ENCODE measurements at places on chromosomes 13 and 19. TPM values are rescaled to one million over a fixed set of nuclear protein-coding genes. Genes with fewer than 3 reads are reported as not detected.

DNA sequence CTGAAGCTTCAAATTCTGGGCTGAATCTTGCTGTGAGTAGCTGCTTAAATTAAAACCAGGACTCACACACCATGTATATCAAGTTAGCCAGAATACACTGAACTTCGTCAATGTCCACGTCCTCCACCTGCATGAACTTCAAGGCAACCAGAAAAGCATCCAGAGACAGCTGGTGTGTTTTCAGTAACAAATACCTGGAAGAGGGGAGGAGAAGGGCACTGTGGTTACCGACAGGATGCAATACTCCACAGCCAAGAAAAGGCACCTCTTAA is 20.4 kb downstream of the PROZ start:
- H3K27ac ChIP-seq: no peak overlapping the region
- H3K4me1 ChIP-seq: peaks cover 2% of the 10 kb centered on the region
- H3K4me3 ChIP-seq: no peak overlapping the region

DNA sequence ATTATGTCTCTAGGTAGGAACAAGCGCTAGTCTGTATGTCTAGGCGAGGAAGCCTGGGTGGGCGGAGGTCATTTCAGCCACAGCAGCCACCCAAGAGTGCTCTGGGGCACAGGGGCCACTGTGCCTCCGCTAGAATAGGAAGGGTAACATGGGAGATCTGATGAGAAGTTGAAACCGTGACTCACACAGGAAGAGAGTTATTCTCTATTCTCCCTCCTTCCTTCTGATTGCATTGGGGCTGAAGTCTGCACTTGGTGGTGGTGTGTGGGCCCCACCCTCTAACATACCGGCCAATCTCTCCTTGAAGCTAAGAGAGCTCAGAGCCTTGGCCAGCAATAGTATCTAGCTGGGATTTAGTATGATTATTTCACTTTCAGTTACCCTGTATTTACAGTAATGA is 20.3 kb upstream of the GGACT start:
- peaks cover 5% of the 10 kb centered on the region for H3K36me3 ChIP-seq
- no peaks in the 10 kb centered on the region for H3K27me3 ChIP-seq
- H3K27ac ChIP-seq: no peak overlapping the region
- no peak for DNase-seq
- no peak overlapping the region for H3K4me3 ChIP-seq

Gene ZFP82
- 16.1 TPM for total RNA-seq

- H3K36me3 ChIP-seq: no peaks in the 10 kb centered on the region
- H3K4me3 ChIP-seq: no peak overlapping the region
- DNase-seq: no peak
- peak overlapping the region; percentile 80 for H3K27ac ChIP-seq
- no peaks in the 10 kb centered on the region for H3K27me3 ChIP-seq
- H3K4me1 ChIP-seq: peaks cover 31% of the 10 kb centered on the region
Observed at GRCh38 chr19:38022791-38023670, 116.0 kb downstream of the SIPA1L3 start.

DNA sequence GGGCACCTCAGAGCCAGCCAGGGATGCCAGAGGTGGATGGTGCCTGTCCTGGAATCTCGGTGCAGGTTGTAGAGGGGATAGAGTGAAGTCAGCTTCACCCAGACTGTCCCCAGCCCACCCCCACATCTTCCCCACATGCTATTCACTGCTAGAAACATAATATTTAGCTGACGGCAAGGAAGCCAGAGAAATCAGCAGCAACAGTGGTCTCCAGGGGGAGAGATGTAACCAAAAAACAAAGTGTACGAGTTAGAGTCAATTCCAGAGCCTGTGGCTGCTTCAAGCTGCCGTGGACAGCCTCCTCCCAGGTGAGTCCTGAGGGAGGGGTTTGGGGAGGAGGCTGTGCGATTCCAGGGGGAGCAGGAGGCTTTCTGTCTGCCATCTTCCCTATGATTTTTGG is 97.6 kb downstream of the ZNF536 start:
- no peak overlapping the region for H3K4me3 ChIP-seq
- H3K36me3 ChIP-seq: peaks cover 14% of the 10 kb centered on the region
- H3K27ac ChIP-seq: no peak overlapping the region
- no peak for DNase-seq

DNA sequence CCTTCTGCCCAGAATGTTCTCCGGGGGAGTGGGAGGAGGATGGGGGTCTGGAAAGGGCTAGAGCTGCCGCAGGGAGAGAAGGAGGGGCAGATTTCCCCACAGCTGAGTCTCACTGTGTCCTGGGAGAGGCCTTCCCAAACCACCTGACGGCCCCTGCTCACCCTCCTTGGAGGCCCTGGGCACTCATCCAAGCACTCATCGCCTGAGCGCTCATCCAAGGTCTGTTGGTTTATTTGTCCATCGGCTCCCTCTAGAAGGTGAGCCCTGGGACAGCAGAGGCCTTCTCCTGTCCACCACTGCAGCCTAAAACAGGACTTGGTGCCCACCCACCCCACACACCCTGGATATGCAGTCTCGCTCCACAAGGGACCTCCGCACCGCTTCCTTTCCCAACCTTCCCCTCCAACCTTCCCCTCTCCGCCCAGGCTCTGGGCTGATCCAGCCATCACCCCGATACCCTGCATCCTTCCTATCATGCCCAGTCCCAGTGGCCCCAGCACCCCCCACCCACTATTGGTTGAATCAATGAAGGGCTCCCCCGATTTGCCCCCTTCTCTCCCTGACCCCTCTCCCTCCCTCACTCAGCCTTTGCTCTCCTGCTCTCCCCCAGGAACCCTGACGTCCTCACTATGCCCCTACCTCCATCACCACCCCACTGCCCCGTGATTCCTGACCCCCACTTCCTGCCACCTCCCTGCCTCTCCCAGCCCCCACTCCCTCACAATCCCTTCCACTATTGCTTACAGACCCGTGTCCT is 1.7 kb downstream of the UBXN6 start:
- H3K4me3 ChIP-seq: peak overlapping the region; percentile 99
- DNase-seq: peak; percentile 57
- no peaks in the 10 kb centered on the region for H3K36me3 ChIP-seq
- peak overlapping the region; percentile 91 for H3K27ac ChIP-seq
- peaks cover 14% of the 10 kb centered on the region for H3K27me3 ChIP-seq

Gene PTGER1
- 2.0 TPM for total RNA-seq

GRCh38 chr19:23095418-23095817 is 21.4 kb upstream of the ZNF730 start:
- DNase-seq: no peak
- peaks cover 44% of the 10 kb centered on the region for H3K36me3 ChIP-seq
- peaks cover 5% of the 10 kb centered on the region for H3K27me3 ChIP-seq
- no peak overlapping the region for H3K27ac ChIP-seq

GRCh38 chr19:6233827-6234511 is 45.8 kb downstream of the MLLT1 start:
- H3K27ac ChIP-seq: peak overlapping the region; percentile 64
- peaks cover 23% of the 10 kb centered on the region for H3K27me3 ChIP-seq
- peaks cover 5% of the 10 kb centered on the region for H3K36me3 ChIP-seq
- peak overlapping the region; percentile 49 for H3K4me3 ChIP-seq

Gene PRR36
- 37.4 TPM for total RNA-seq

- H3K27ac ChIP-seq: no peak overlapping the region
- H3K27me3 ChIP-seq: peaks cover 3% of the 10 kb centered on the region
- H3K4me1 ChIP-seq: peaks cover 5% of the 10 kb centered on the region
- no peak overlapping the region for H3K4me3 ChIP-seq
- no peak for DNase-seq
Observed at GRCh38 chr13:101036546-101036945, 362.0 kb upstream of the TMTC4 start.

GRCh38 chr19:34979819-34980640 is 16.0 kb upstream of the ZNF792 start:
- no peaks in the 10 kb centered on the region for H3K4me1 ChIP-seq
- no peak overlapping the region for H3K27ac ChIP-seq
- H3K27me3 ChIP-seq: peaks cover 2% of the 10 kb centered on the region
- H3K36me3 ChIP-seq: no peaks in the 10 kb centered on the region
- no peak overlapping the region for H3K4me3 ChIP-seq

GRCh38 chr19:10749435-10750384 is 31.8 kb downstream of the DNM2 start:
- no peak for DNase-seq
- H3K27me3 ChIP-seq: peaks cover 9% of the 10 kb centered on the region
- peaks cover 5% of the 10 kb centered on the region for H3K4me1 ChIP-seq
- no peak overlapping the region for H3K27ac ChIP-seq
- no peak overlapping the region for H3K4me3 ChIP-seq
- H3K36me3 ChIP-seq: no peaks in the 10 kb centered on the region

- H3K36me3 ChIP-seq: no peaks in the 10 kb centered on the region
- H3K27ac ChIP-seq: no peak overlapping the region
- H3K4me3 ChIP-seq: no peak overlapping the region
- no peaks in the 10 kb centered on the region for H3K27me3 ChIP-seq
- no peaks in the 10 kb centered on the region for H3K4me1 ChIP-seq
- DNase-seq: no peak
Observed at GRCh38 chr13:91313581-91313980, 33.9 kb upstream of the MIR17HG start.

DNA sequence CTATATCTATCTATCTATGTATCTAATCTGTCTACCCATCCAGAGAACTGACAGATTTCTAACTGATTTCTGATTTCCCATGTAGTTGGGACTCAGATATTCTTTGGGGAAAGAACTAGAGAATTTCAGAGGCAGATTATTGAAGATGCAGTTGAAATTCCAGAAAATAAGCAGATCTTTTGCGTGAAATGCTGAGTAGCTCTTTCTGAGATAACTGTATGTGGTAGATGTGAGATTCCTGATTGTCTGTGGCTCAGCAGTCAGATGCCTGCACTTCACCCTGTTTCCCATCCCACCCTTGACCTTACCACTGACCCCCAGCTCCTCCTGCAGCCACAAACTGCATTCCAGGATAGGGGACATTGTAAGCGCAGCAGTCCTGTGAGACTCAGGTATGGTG is 61.5 kb downstream of the DGKH start:
- H3K36me3 ChIP-seq: no peaks in the 10 kb centered on the region
- no peak overlapping the region for H3K27ac ChIP-seq
- H3K4me1 ChIP-seq: peaks cover 20% of the 10 kb centered on the region
- H3K4me3 ChIP-seq: no peak overlapping the region
- peaks cover 5% of the 10 kb centered on the region for H3K27me3 ChIP-seq

DNA sequence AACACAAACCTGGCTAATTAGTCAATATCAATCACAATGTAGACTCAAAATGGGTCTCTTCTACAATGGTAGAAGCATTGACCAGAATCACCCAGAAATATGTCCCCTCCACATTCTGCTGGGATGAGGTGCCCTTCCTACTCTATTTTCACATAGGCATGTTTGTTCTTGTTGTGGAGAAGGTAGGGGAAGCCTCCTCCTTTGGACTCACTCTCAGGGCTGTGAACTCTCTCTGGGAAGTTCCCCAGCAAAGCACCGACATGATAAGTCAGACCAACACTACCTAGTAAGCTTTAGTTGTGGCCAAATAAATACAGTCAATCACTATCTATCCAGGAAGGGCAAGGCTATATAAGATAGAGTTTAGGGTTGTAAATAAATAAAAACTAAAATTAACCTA is 194.5 kb upstream of the UBL3 start:
- H3K27ac ChIP-seq: no peak overlapping the region
- DNase-seq: no peak
- H3K4me3 ChIP-seq: no peak overlapping the region

Gene TTC9B
- total RNA-seq: 19.5 TPM

- peaks cover 3% of the 10 kb centered on the region for H3K36me3 ChIP-seq
- H3K4me1 ChIP-seq: no peaks in the 10 kb centered on the region
- no peak overlapping the region for H3K4me3 ChIP-seq
- no peak for DNase-seq
- H3K27ac ChIP-seq: no peak overlapping the region
Observed at GRCh38 chr19:54095136-54095858, 5.3 kb downstream of the OSCAR start.

GRCh38 chr19:30068528-30069395 is 126.7 kb downstream of the URI1 start:
- no peaks in the 10 kb centered on the region for H3K4me1 ChIP-seq
- H3K27me3 ChIP-seq: peaks cover 5% of the 10 kb centered on the region
- peak; percentile 8 for DNase-seq
- H3K4me3 ChIP-seq: no peak overlapping the region

DNA sequence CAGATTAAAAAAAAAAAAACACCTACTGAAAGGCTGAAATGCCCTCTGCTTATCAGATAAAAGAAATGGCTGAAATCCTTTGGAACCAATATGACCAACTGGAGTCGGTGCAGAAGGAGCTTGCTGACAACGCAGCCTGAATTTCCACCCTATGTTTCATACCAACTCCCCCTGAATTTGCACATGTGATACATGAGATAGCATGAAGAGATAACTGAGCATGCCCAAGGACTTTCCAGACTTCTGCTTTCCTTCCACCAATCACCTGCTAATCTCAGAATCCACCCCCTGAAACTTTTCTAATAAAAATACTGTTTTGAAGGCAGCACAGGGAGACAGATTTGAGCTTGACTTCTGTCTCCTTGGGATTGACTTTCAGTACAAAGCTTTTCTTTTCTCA is 32.2 kb upstream of the WDFY2 start:
- H3K36me3 ChIP-seq: no peaks in the 10 kb centered on the region
- H3K27me3 ChIP-seq: no peaks in the 10 kb centered on the region
- H3K4me3 ChIP-seq: no peak overlapping the region

GRCh38 chr13:99280166-99280565 is 22.0 kb upstream of the GPR18 start:
- H3K4me3 ChIP-seq: no peak overlapping the region
- no peak for DNase-seq
- H3K36me3 ChIP-seq: no peaks in the 10 kb centered on the region
- no peaks in the 10 kb centered on the region for H3K4me1 ChIP-seq
- H3K27ac ChIP-seq: no peak overlapping the region
- no peaks in the 10 kb centered on the region for H3K27me3 ChIP-seq

Gene GRWD1
- 25.0 TPM for total RNA-seq

GRCh38 chr19:23075031-23075733 is 41.6 kb upstream of the ZNF730 start:
- H3K27ac ChIP-seq: peak overlapping the region; percentile 98
- DNase-seq: peak; percentile 93
- peaks cover 13% of the 10 kb centered on the region for H3K27me3 ChIP-seq
- peaks cover 17% of the 10 kb centered on the region for H3K36me3 ChIP-seq
- peak overlapping the region; percentile 95 for H3K4me3 ChIP-seq

- no peaks in the 10 kb centered on the region for H3K36me3 ChIP-seq
- H3K4me1 ChIP-seq: peaks cover 5% of the 10 kb centered on the region
- peak; percentile 18 for DNase-seq
Observed at GRCh38 chr13:44052780-44053184, 173.1 kb downstream of the LACC1 start.

- H3K4me1 ChIP-seq: no peaks in the 10 kb centered on the region
- H3K27ac ChIP-seq: no peak overlapping the region
- H3K36me3 ChIP-seq: peaks cover 4% of the 10 kb centered on the region
- peaks cover 8% of the 10 kb centered on the region for H3K27me3 ChIP-seq
- DNase-seq: no peak
- no peak overlapping the region for H3K4me3 ChIP-seq
Observed at GRCh38 chr19:43331435-43332010, 22.0 kb upstream of the CD177 start.

Gene ZNF223
- 7.6 TPM for total RNA-seq

- H3K27me3 ChIP-seq: peaks cover 7% of the 10 kb centered on the region
- no peaks in the 10 kb centered on the region for H3K36me3 ChIP-seq
- peak overlapping the region; percentile 99 for H3K4me3 ChIP-seq
- DNase-seq: no peak
Observed at GRCh38 chr19:57319869-57320179, 448 bp upstream of the ZNF543 start.

- H3K36me3 ChIP-seq: peaks cover 3% of the 10 kb centered on the region
- H3K4me3 ChIP-seq: peak overlapping the region; percentile 91
- peaks cover 21% of the 10 kb centered on the region for H3K27me3 ChIP-seq
- DNase-seq: peak; percentile 54
- peak overlapping the region; percentile 100 for H3K27ac ChIP-seq
- peaks cover 11% of the 10 kb centered on the region for H3K4me1 ChIP-seq
Observed at GRCh38 chr19:55339889-55340783, 460 bp downstream of the KMT5C start.

Gene PLPPR3
- total RNA-seq: 392 TPM

Gene HSH2D
- total RNA-seq: not detected

GRCh38 chr13:28251466-28251865 is 113.1 kb downstream of the PAN3 start:
- no peak overlapping the region for H3K4me3 ChIP-seq
- no peak overlapping the region for H3K27ac ChIP-seq
- peaks cover 6% of the 10 kb centered on the region for H3K36me3 ChIP-seq
- DNase-seq: no peak
- H3K4me1 ChIP-seq: no peaks in the 10 kb centered on the region

All from glutamatergic neuron (in vitro differentiated cells).